ENCODE measurements at places on chromosomes 6 and 20.

GRCh38 chr6:166932616-166933015, 23.7 kb downstream of the RNASET2 start:
- DNase-seq = no peak

DNA sequence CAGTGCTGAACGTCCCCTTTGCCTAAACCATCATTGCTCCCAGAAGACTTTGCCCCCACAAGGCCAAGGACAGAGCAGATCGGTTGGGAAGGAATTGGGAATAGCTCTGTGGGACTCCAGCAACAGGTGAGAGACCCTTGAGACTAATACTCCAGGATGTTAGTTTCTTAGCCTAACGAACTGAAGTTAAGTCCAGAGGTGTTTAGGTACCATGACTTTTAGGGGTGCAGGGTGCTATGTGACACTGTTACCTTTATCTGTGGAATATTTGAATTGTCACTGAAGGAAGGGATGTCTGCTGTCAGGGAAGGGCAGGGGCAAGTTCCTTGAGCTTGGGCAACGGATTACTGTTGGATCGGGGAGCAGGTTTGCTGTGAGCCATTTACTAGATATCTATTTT, 1.9 kb downstream of the BLCAP start:
- DNase-seq = no peak

GRCh38 chr6:40953486-40953885, 85.5 kb downstream of the UNC5CL start:
- no peak for DNase-seq

GRCh38 chr20:24765316-24766142, 183.5 kb upstream of the CST7 start:
- no peak for DNase-seq

DNA sequence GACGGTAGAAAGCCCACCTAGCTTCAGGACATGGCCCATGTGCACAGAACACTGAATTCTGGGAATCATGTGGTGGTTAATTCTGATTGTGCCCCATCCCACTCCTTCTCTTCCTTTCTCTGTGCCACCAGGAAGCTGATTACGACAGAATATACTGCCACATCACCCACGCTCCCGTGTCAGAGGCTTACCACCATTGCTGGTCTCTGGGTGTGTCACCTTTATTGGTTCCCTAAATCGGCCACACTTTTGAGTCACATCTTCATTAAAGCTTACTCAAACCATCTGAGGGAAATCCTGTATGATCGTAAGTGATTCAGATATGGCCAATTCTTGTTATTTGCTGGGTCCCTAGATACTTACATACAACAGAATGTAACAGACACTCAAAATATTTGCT, 3.1 kb downstream of the TRMT6 start:
- DNase-seq = no peak

- DNase-seq = no peak
Measured at GRCh38 chr20:6165346-6165745, 42.5 kb upstream of the FERMT1 start.

GRCh38 chr6:90397929-90398674, 101.5 kb upstream of the BACH2 start:
- peak; percentile 84 for DNase-seq

DNA sequence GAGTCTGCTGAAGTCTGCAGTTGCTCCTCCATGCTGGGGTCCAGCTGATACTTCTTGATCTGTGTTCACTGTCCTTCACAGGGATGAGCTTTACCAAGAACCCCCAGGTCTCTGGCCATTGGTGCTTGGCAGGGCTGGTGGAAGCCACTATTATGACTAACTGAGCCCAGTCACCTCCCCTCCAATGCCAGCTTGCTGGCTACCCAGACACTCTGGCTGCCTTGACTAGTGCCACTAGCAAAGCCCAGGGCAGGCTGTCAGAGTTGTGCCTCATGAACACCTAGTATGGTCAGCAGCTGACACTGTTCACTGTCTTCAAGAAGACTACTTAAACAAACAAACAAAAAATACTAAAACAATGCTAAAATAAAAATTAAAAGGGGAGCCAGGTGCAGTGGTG, 8.8 kb downstream of the ASIP start:
- DNase-seq = no peak

All from activated T-cell treated with anti-CD3 and anti-CD28 coated beads, Interleukin-2, amount 50 U/mL, for 4 hours (primary cell).